ENCODE measurements at places on chromosomes 11 and 22.

GRCh38 chr11:64522036-64522435 is 69.0 kb upstream of the SLC22A12 start:
- DNase-seq = no peak

DNA sequence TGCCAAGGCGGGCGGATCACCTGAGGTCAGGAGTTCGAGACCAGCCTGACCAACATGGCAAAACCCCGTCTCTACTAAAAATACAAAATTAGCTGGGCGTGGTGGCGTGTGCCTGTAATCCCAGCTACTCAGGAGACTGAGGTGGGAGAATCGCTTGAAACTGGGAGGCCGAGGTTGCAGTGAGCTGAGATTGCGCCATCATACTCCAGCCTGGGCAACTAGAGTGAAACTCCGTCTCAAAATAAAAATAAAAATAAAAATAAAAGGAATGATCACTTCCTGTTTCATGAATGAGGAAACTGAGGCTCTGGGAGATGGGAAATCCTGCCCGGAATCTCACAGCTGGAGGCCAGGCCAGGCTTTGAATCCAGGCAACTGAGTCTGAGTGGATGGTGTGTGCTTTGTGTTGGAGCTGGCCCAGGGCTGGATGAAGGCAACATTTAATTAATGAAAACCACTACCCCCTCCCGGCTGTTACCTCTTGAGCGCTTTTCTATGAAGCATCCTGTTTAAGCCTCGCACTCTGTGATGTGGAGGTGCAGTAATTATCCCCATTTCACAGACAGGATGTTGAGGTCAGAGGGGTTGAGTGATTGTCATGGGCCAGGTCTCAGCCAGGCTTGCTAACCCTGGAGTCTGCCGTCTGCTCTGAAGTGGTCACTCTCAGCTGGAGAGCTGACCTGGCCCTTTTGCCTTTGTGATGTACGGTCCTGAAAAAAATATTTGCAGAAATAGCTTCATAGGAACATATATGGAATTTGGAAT is 27.8 kb downstream of the LRP5 start:
- no peak for DNase-seq

- no peak for DNase-seq
Measured at GRCh38 chr11:123838199-123838598, 32.0 kb upstream of the OR6M1 start.

DNA sequence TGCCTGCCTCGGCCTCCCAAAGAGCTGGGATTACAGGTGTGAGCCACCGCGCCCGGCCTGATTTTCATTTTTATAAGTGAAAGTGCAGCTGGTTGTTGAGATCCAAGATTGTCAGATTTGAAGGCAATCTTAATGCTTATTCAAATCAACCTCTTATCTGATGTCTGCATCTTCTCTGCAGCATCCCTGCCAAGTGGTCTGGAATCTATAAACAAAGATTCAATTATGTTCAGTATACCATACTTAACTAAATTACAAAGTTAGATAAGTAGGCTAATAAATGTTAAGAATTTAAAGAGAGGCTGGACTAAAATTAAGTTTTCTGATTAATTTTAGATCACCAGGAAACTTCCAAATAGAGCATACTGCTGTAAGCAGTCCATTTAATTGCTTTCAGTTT is 53.8 kb downstream of the POLD3 start:
- no peak for DNase-seq

- no peak for DNase-seq
Measured at GRCh38 chr11:69140635-69141034, 15.1 kb upstream of the SMIM38 start.

GRCh38 chr11:44652901-44653644 is 73.7 kb upstream of the TSPAN18 start:
- no peak for DNase-seq

DNA sequence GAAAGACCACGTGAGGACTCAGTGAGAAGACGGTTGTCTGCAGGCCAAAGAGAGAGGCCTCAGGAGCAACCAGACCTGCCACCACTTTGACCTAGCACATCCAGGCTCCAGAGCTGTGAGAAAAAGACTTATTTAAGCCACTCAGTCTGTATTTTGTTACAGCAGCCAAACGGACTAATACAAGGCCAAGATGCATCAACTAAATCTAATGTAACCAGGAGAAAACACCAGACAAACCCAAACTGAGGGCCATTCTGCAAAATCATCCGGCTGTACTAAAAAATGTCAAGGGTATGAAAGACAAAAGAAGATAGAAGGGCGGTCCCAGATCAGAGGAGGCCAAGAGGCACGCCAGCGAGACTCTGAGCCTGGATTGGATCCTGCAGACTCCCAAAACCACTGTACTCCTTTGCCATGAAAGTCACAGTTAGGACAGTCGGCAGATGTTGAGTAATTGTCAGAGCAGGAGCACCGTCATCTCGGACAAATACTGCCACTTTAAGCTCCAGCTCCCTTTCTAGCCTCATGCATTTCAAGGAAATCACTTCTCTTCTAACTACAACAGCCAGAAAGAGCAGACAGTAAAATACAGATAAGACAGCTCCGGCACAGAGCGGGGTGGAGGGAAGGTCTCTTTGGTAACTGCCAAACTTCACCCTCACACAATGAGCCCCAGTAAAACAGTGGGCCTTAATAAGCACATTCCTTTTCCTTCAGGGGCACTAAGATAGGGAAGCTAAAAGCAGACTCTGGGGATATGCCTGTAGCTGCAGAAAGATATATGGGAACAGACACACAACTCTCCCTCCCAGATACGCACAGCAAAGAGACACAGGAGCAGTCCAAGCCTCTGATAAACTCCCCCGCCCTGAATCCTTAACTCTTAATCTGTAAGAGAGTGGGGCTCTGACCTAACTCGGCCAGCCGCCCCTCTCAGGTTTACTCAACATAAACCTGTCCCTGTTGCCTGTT is 3.5 kb upstream of the ZP1 start:
- no peak for DNase-seq

DNA sequence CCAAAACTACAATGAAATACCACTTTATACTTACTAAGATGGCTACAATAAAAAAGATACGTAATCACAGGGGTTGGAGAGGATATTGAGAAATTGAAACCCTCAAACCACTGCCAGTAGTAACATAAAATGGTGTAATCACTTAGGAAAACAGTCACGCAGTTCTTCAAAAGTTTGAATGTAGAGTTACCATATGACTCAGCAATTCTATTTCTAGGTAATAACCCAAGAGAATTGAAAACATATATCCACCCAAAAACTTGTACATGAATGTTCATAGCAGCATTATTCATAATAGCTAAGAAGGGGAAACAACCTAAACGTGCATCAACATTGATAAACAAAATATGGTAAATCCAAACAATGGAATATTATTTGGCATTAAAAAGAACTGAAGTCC is 24.4 kb upstream of the PSMA1 start:
- peak; percentile 47 for DNase-seq

GRCh38 chr22:17910561-17911311 is 113.6 kb downstream of the MICAL3 start:
- DNase-seq = peak; percentile 86

- peak; percentile 60 for DNase-seq
Measured at GRCh38 chr11:79404325-79404724, 36.5 kb downstream of the TENM4 start.

- DNase-seq = peak; percentile 60
Measured at GRCh38 chr11:75667255-75667830, 1.5 kb downstream of the MAP6 start.

DNA sequence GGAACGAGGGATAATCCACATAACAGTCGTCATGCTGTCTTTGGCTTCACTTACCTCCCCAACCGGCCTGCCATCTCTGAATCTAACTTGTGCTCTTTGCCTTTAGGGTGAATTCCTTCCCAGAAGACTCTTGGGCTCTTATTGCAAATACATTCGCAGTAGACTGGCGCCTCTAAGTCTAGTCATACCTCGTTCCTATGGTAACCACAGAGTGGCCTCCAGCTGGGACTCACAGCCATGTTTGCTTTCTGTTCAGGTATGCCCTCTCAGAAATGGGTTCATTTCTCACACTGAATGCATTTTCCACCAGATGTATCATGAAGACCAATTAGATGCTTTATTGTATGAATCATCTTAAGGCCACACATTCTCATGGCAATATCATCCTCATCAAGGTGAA is 112.7 kb downstream of the FAR1 start:
- no peak for DNase-seq
